ENCODE measurements at places on chromosomes 7 and 10.
A peak's percentile ranks its signal among the peaks of the same experiment; 100 is the strongest.

DNA sequence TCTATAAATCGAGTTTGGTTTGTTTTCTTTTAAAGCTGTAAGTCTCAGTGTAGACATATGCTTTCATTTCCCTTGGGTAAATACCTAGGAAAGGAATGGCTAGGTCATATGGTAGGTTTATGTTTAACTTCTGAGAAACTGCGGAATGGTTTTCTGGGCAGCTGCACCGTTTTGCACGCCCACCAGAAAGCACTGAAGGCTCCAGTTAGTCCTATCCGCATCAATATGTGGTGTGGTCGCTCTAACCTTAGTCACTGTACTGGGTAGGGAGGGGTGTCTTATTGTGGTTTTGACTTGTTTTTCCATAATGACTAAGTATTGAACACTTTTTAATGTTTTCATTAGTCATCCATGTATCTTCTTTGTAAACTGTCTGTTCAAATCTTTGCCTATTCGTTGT, 279.5 kb upstream of the AKR1E2 start:
- DNase-seq, result no peak

DNA sequence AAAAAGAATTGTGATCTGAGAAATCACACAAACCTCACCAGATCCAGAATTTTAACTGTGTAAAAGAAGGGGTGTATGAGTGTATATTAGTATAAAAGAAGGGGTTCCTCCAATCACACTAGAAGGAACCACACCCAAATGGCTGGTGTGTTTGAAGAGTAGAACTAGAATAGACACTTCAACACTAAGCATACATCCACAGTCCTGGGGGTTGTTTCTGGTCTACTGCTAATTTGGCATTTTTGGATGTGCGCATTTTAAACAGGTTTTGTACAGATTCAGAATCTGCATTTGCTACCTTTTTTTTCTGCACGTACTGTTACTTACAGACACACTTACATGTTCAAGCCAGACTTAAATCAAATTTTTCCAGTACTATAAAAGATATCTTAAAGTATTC, 64.6 kb downstream of the PDE1C start:
- DNase-seq, result no peak

GRCh38 chr7:15829691-15830090, 143.2 kb upstream of the MEOX2 start:
- no peak for DNase-seq

DNA sequence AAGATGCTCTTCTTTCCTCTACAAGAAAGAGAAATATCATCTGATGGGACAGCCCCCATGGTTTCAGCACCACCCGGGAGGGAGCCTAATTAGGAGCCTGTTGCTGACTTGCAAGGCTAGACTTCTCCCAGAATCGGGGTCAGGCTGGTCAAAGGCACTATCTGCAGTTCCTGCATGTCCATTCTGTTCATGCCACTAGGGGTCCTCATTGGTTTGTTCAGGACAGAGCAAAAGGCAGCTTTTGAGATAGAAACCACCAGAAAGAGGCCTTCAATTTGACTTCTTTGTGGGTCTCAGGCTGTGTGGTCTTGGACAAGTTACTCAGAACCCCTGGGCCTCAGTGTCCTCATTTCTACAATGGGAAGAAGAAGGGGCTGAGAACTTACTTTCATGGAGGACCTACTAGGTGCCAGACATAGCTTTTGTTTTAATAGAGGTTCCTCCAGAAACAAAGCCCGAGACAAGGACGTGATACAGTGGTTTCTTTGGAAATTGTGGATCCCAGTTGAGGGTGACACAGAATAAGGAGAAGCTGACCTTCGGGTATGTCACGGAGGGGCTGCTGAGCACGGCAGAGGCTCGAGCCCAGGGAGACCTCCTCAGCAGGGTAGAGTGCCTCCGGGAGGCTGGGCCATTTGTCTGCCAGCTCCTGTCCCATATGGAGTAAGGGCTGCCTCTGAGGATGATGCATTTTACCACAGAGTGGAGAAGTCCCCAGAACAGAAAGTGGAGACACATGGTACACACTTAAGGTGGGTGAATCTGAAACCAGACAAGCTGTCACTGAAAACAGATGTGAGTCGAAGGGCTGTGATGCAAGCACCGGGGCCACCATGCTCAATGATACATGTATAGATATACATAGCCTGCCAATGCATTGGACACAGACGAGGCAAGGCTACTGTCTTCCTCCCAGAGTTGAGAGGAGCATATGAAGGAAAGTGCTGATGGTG, 33.1 kb upstream of the NEUROD6 start:
- DNase-seq, result peak; percentile 30

DNA sequence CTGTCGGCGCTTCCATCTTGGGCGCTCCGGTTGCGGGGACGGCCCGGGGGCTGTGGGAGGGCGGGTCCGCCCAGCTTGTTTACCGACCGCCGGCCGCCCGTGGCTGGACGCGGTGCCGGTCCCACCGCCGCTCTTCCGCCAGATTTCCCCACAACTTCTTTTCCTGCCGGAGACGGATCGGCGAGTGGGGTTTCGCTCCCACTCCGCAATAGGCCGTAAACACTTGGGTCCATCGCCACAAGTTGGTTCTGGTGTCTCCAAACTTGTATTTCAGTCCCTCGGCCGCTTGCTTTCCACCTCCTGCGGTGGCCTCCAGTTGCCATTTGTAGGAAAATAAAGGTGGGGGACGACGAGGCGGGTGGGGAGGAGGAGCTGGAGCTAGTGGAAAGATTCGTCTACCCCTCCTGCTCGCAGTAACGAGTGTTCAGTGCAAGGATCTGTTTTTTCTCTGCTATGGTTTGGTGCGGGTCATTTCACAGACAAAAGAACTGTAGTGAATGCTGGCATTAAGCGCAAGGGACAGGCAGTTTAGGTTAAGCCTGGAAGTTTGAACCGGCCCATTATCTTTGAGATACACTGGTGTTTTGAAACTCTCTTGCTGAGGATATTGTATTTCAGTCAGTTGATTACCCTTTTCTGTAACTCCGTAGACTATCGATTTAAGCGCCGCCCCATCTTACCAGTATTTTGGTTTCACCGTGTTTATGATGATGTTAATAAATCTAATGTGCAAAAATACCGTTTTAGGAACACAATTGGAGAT, 24.3 kb upstream of the ZRANB1 start:
- peak; percentile 74 for DNase-seq

DNA sequence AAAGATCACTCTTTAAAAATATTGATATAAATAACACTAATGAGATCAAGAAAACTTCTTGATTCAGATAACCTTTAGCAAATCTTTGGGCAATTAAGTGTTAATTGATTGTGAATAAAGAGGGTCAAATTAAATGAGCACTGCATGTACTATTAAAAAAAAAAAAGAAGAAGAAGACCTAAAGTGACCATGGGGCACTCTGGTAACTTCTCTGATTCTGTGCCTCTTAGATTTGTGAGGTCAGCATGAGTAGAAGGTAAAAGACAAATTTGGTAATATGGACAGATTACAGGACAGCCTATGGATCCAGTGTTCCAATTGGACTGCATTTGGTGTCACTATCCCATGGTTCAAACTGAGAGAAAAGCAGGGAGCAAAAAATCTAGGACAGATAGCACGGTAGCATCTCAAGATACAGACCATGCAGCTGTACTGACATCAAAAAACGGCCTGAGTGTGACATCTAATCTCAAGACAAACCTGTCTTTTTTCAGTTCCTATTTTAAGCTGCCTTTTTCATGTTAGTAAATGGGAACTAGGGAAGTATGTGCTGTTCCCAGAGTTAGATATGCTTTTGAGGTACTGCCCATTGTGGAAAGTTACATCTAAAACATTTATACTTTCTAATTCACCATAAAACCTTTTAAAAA, 128.0 kb downstream of the KCND2 start:
- no peak for DNase-seq

GRCh38 chr7:55066524-55066923, 47.7 kb downstream of the EGFR start:
- no peak for DNase-seq

- no peak for DNase-seq
These were observed 46.9 kb upstream of the KMT2E start for GRCh38 chr7:104967088-104967487.

GRCh38 chr10:94402204-94402842, at the start of gene TBC1D12:
TBC1D12 (plus strand) TSS chr10:94402541; CDS start chr10:94402614, 73 bp downstream.
- peak; percentile 96 for DNase-seq

DNA sequence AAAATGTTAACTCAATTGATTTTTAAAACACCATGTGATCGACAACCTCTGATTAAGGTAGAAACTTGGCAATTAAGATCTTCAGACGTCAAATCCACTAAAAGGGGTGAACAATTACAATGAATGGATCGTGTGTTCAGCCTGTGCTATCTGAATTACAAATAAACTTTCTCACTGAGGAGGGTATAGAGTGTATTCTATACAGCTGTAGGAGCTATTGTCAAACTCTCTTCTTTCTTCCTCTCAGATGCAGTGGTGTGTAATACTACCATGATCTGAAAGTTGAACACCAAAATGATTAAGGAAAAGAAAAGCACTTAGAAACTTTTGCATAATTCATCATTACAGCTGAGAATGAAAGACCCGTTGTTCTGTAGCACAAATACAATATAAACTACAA, 32.2 kb upstream of the MACC1 start:
- DNase-seq, result no peak

DNA sequence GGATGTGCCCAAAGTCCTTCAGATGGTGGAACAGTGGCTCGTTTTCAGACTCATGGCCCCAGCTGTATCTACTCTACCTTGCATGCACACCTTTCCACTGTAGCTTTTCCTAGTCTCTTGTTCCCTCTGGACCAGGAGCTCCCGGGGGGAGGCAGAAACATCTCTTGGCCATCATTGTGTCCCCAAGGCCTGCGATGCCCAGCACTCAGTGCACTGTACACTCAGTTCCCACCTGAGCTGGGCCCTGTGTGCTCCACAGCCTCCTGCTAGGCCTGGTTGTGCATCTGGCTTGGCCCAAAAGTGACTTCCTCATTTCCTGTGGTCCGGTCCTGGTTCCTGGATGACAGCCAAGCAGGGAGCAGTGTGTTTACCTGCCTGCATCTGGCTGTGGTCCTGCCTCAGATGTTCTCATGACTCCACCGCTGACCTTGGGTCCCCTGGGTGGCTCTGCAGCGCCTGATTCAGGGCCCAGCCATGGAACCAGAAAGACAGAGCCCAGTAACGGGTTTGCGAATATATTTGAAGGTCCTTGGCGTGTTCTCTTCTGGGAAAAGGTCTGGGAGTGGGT, 9.9 kb upstream of the DOCK1 start:
- DNase-seq, result no peak

GRCh38 chr10:101694674-101695403, at the start of gene FBXW4:
FBXW4 (minus strand) TSS chr10:101695170; CDS start chr10:101695105, 65 bp downstream.
- peak; percentile 29 for DNase-seq

DNA sequence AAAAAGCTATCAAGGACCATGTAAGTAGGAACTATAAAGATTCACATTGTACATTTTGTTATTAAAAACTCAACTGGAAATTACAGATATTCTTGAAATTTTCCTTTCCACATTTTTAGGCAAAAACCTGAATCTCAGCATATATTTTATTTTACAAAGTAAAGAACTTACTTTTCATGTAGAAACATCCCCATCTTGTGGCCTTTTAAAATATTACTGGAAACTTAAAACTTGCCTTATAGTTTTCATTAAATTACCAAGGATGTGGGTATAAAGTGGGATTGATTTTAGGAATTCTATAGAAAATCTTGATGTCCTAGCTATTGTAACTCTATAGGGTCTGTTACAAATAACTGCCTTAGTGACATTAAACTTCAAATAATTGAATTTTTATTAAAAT, 10.6 kb downstream of the DBF4 start:
- DNase-seq, result peak; percentile 36

DNA sequence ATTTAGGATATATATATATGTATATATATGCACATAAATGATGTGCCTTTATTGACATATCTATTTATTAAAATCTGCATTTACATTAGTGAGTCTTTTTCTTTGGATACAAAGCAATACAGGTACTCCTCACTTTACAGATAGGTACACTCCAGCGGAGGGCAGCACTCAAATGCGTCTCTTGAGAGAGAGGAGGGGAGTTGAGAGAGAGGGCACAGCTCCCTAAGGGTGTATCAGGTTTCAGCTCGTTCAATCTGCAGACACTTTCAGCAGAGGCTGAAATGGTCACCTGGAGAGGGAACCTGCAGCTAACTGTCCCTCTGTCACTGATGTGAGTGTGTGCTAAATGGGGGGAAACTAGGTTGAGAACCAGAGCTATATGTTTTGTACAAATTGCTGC, 21.5 kb downstream of the C10orf53 start:
- peak; percentile 15 for DNase-seq

DNA sequence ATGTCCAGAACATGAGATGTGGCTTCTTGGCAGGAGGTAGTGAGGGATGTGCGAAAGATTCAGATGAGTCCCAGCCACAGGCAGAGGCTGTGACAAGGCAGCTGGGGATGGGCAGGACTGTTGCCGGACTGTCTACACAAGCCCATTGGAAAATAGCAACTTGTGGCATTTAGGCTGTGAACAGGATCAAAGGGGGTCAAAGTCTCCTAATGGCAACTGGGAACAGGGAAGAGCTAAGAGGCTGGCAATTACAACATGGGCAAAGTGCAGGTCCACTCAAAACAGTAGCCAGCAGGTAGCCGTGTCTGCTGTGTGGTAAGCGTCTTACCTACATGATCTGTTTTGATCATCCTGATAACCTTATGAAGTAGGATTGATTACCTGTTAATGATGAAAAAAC, 254.2 kb upstream of the ZNF32 start:
- DNase-seq, result no peak

GRCh38 chr10:100022403-100022802, 12.7 kb upstream of the DNMBP start:
- no peak for DNase-seq

DNA sequence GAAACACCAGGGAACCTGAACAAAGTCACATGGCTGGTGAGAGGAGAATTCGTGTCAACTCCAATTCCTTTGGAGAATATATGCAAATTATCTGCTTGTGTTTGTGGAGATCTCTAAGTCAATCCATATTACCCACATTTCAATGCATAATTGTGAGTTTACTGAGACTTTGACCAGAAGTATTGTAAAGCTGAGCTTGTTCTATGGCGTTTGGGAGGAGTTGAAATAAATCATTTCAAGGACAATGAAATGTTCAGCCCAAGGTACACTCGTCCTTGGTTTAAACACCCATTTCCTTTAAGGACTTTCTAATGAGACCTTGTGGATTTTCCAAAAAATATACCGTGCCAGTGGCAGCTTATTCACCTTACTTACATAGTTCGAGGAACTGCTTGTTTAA, 186.6 kb upstream of the HDAC9 start:
- DNase-seq, result no peak

GRCh38 chr7:140640060-140640637, 464 bp downstream of the DENND2A start:
- DNase-seq, result no peak

GRCh38 chr10:16690417-16690816, 126.8 kb downstream of the RSU1 start:
- DNase-seq, result no peak

- DNase-seq, result no peak
These were observed 144.7 kb upstream of the SEMA3A start for GRCh38 chr7:84339306-84339705.

DNA sequence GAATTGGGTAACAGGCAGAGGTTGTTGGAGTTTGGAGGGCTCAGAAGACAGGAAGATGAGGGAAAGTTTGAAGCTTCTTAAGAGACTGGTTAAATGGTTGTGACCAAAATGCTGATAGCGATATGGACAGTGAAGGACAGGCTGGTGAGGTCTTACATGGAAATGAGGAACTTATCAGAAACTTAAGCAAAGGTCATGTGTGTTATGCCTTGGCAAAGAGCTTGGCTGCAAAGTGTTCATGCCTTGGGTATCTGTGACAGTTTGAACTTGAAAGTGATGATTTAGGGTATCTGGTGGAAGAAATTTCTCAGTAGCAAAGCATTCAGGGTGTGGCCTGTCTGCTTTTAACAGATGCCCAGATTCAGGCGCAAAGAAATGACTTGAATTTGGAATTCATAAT, 64.5 kb upstream of the EEPD1 start:
- no peak for DNase-seq

- peak; percentile 63 for DNase-seq
These were observed 7.8 kb downstream of the NOD1 start for GRCh38 chr7:30470771-30471170.
